ENCODE measurements at places on chromosomes 16 and 17.
A peak's percentile ranks its signal among the peaks of the same experiment; 100 is the strongest.

- no peak for DNase-seq
These were observed 38.5 kb downstream of the WWOX start for GRCh38 chr16:78137782-78138616.

- DNase-seq = no peak
These were observed 332.3 kb downstream of the CPPED1 start for GRCh38 chr16:12471383-12471782.

DNA sequence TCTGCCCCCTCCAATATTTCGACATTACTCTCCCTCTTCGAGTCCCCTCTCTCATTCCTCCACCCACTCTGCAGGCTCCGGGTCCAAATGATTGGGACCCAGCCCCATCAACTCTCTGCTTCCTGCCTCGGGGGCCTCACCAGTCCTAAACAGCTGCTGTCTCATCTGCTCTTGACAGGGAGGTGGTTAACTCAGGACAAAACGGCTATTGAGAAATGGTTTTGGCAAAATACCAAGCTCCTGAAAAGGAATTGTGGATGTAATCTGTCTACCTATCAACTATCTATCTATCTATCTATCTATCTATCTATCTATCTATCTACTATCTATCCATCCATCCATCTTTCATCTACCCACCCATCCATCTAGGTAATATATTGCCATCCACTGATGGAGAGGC lies 2.2 kb downstream of the CD300H start:
- DNase-seq = no peak

DNA sequence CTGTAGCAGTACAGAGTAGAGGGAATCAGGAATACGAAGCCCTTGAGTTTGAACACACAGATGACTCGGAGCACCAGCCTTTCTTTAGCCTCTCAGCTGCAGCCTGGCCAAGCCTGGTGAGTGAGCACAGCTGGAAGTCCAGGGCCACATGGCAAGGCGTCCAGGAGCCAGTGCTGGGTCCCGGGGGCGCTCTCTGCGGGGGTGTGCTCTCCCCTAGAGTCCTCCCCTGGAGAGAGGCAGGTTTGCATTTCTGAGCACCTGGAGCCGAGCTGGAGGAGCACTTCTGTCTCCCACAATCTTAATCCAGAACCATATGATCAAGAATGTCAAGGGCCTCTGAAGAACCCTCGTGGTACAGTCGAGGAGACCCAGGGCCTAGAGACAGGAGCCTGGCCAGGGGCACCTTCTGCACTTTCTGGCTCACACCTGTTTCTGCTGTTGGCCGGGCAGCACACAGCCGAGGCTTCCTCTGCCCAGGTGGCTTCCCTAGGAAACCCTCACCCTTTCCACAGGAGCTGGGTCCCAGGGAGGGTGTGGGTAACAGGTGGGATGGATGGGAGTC lies 78.3 kb downstream of the PLD6 start:
- DNase-seq = no peak

DNA sequence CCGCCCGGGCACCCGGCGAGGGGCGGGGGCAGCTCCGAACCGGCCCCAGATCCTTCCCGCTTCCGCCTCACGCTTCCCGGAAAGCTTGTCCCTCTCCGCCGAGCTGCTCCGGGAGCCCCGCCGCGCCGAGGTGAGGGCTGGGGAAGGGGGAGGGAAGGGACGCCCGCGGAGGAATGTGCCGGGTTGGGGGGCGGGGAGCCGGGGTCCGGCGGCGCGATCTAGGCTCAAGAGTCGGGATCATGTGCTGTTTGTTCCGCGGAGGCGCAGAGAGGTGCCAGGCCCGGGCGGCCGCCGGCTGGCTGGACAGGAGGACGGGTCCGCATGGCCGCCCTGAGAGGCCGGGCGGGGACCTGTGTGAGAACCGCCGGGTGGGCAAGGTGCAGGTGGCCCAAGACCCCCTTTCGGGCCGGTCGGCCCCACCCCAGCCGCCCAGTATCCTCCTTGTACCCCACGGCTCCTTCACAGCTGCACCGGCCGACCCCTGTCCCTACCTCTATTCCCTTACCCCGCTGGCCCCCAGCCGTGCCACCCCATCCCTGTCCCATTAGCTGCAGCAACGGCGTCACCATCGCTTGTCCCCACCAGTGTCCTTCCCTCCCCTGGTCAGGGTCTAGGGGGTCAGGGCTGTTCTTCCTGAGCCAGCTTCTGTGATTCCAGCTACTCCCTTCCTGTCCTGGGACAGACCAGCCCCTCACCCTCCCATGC lies 429 bp downstream of the KIF1C start:
- no peak for DNase-seq

DNA sequence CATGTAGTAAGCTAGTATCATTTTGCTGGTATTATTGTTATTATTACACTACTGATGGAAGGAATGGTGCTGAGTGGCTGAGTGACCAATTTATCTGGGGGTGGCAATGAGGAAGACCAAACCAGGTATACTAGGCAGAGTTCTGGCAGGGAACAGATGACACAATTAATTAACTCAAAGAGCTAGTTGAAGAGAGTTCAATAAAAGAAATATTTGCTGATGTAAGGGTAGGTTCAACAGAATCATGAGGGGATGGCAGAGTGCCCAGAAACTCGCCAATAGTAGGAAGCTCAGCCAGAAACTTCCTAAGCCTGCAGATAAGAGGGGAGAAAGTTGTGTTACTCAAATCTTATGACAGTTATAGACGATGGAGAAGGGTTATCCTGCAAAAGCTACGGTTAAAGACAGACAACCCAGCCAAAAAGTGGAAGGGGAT lies 352.5 kb downstream of the KCNJ2 start:
- no peak for DNase-seq

DNA sequence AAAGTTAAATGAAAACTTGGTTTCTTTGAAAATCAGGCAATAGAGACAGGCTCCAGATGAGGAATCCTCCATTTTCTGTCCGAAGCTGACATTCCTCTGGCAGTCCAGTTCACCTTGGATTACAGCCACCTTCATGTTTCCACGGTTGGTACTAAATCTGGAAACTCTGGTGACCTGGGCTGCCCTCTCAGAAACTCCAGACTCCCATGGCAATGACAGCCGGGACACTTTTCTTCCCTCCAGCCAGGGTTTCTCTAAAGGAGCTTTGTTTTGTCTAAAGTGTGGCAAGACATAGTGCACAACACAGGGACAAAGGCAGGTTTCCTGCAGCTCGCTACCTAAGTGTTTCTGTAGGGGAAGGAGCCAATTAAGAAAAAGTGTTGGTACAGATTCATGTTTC lies 36.0 kb downstream of the CLUAP1 start:
- no peak for DNase-seq

DNA sequence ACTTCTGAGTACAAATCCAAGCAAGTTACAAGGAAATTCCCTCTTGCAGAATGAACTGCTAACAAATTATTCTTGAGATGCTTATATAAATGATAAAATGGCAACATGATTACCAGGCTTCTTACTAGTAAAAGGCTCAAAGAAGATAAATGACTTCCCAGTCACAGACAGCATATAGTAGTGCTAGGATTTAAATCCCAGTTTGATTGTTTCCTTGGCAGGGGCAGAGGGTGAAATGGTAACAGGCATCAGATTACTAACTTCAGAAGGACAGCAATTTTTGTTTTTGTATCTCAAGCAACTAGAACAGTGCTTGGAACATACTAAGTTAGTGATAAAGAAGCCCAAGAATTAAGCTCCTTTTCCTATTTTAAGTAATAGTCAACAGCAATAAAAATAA lies 102.8 kb downstream of the SSH2 start:
- DNase-seq = no peak

DNA sequence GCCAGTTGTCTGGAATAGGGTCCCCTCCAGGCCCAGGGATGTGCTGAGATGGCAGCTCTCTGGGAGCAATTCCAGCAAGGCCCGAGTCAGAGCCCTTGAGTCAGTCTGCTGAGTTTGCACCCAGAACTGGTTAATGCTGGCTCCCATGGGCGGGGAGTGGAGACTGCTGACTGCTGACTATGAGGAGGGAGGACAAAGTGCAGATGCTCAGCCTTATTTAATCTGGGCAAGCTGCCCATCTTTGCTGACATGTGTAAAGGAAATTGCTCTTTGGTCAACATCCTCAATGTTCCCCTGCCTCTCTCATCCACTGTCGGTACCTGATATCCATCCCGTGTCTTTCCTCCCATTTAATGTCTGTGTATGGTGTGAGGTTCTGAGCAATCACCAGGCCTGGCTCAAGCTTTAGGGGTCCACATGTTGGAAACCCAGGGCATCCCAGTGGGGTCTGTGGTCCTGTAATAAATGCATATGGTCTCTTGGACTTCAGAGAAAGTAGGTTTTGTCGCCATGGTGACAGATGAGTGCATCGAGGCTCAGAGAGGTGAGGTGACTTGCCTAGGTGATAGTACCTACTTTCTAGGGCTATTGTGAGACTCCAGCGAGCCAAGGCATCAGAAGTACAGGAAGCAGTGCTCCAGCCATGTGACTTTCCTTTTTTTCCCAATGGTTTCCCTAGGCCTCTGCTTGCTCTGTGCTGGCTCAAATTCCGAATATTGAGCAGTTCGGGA lies 20.0 kb upstream of the RNF135 start:
- peak; percentile 94 for DNase-seq

GRCh38 chr16:14117051-14117450 lies 45.9 kb downstream of the MRTFB start:
- DNase-seq = no peak

DNA sequence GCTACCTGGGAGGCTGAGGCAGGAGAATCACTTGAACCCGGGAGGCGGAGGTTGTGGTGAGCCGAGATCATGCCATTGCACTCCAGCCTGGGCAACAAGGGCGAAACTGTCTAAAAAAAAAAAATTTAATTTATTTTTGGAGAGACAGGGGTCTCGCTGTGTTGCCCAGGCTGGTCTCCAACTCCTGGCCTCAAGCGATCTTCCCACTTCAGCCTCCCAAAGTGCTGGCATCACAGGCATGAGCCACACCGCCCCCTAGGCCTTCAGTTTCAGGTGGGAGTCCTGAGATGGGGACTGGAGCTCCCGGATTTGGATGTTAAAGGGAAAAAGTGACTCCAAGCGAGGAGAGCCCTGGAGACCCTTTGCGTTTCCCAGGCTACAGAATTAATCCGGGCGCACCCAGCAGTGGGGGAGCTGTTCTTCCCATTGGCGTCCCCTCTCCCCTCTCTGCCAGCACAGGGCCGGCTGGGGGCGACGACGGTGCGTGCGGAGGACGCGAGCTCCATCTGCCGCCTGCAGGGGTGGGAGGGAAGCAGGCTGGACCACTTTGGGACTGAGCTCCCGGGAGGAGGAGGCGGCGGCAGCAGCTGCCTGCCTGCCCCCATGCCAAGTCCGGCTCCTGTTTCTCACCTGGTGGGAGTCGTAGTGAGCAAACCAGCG lies 49.3 kb upstream of the USP7 start:
- no peak for DNase-seq

GRCh38 chr16:1333854-1334700 lies 632 bp downstream of the BAIAP3 start:
- DNase-seq = no peak

- no peak for DNase-seq
These were observed 30.0 kb downstream of the MBTD1 start for GRCh38 chr17:51229889-51230288.

- DNase-seq = no peak
These were observed 49.0 kb downstream of the CCDC182 start for GRCh38 chr17:57696050-57696449.

GRCh38 chr16:55917373-55918160 lies 42.4 kb upstream of the CES5A start:
- DNase-seq = no peak

- DNase-seq = peak; percentile 90
These were observed 912.6 kb upstream of the SOX9 start for GRCh38 chr17:71208111-71208704.

- no peak for DNase-seq
These were observed 27.5 kb downstream of the NLRC5 start for GRCh38 chr16:57016831-57017230.

- no peak for DNase-seq
These were observed 8.7 kb downstream of the ADAM11 start for GRCh38 chr17:44767493-44767892.

GRCh38 chr16:15899538-15900100 lies 11.2 kb upstream of the CEP20 start:
- peak; percentile 31 for DNase-seq

DNA sequence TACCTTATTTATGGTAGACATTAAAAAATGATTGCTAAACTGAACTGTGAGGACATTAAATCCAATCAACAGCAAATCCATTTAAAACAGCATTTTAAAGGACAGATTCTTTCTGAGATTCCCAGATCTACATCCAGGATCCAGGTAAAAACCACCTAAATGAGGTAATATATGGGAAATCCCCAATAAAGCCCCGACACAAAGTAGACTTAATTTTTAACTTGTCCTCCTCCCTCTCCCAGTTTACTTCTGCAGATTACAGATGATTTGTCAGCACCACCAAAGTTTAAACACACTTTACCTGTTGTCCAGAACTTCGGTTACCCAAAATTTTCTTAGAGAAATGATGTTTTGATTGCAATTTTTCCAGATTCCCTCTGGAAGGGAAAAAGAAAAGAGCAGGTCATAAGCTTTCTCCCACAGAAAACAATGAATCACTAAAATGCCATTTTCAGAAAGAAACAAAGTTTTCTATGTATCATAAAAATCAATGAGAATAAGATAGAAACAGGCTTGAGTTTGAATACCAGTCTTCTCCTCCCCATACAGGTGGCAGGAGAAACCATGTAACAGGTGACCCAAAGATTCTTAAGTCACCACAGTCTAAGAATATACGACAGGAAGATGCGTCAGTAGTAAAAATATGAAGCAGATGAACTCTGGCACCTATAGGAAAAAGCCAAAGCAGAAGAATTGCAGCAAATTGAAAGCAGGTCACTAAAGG lies 22.8 kb downstream of the GJC1 start:
- no peak for DNase-seq

- DNase-seq = peak; percentile 67
These were observed 7.7 kb upstream of the TMEM92 start for GRCh38 chr17:50266384-50267073.

DNA sequence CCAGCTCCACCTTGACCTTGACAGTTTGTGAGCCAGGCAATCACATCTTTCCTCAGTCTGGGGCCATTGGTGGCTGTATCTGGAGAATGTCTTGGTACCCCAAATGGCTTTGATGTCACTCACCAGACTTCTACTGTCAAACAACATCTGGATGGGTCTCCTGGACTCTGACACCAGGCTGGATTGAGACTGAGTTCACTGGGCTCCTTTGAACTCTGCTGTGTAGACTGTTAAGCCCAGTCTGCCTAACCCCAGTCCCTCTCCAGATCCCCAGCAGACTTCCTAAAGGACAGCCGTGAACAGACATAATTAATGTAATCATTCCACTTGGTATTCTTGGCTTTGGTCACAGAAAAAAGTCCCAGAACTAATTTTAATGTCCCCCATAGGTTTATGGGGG lies 84.1 kb upstream of the KIFC3 start:
- DNase-seq = no peak

GRCh38 chr17:82470065-82470464 lies 11.5 kb downstream of the NARF start:
- no peak for DNase-seq

DNA sequence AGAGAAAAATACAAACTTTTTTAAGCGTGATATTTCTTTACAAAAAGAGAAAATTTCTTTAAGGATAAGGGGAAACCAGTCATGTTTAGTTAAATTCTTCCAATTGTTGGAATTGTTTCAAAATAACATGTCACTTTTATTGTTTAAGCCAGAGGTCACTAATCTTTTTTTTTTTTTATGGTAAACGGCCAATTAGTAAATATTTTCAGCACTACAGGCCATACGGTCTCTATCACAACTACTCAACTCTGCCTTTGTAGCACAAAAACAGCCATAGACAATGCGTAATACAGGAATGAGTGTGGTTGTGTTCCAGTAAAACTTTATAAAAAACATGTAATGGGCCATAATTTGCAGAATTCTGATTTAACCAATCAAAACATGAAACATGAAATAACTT lies 401.4 kb downstream of the GRIN2A start:
- no peak for DNase-seq

- DNase-seq = no peak
These were observed 98.3 kb downstream of the CMIP start for GRCh38 chr16:81542609-81543570.

- DNase-seq = no peak
These were observed 626.1 kb downstream of the TMEM114 start for GRCh38 chr16:7964167-7964566.

All from stromal cell of bone marrow (primary cell).